ENCODE measurements at places on chromosomes 7 and 10.

- no peak for DNase-seq
Measured at GRCh38 chr7:117937753-117938483, 64.7 kb upstream of the CTTNBP2 start.

DNA sequence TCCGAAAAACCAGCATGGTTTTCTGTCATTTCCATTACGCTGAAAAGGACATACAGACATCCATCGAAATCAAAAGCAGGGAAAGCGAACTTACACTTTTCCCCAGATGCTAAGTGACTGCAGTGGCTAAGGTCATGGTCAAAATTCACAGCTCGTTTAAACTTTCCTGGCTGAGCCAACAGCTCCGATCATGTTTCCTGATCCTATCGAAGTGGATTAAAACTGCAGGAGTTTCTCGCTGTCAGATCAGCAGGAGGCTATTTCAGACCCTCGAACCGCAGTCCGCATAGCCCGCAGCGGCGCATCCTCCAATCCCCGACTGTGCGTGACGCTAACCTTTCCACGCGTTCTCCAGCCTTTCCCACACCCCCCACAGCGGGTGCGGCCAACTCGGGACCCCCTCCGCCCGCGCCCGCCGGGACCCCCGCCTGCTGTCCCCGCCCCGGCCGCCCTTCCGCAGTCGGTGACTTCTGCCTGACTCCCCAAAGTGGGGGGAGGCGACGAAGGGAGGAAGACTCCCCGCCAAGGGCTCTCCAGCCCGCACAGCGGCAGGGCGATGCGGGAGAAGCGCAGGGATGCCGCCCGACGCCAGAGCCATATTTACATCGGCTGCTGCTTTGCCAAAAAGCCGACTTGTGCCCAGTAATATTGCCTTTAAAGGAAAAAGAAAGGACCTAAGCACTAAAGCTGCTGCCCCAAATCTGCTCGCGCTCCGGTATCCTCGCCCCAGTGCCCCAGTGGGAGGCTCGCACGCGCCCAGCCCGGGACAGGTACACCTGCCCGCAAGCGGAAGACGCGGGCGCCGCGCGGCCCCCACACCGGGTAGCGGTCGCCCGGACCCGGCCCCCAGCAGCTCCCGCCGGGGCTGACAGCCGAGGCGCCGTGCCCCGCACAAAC lies 1.2 kb downstream of the PIP4K2A start:
- peak; percentile 73 for DNase-seq

GRCh38 chr10:24462889-24463552 lies 254.1 kb downstream of the KIAA1217 start:
- no peak for DNase-seq

DNA sequence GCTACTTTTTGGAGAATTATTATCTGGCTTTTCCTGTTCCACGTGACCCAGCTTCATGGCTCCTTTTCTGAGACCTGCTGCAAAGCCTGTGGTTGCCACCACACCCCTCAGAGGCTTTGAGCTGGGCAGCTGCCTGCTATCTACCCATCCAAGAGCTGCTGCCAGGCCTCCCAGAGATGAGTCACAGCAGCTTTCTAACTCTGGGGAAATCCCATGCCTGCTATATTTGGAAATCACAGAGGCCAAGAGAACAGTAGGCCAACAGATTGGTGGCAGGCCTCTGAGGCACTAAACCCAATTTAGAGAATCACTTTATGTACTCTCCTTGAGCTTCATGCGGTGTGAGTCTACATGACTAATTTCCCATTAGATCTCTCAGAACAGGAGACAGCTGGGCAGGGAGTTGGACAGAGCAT lies 35.2 kb downstream of the SGCE start:
- no peak for DNase-seq

- no peak for DNase-seq
Measured at GRCh38 chr7:51543801-51544553, 227.4 kb upstream of the COBL start.

DNA sequence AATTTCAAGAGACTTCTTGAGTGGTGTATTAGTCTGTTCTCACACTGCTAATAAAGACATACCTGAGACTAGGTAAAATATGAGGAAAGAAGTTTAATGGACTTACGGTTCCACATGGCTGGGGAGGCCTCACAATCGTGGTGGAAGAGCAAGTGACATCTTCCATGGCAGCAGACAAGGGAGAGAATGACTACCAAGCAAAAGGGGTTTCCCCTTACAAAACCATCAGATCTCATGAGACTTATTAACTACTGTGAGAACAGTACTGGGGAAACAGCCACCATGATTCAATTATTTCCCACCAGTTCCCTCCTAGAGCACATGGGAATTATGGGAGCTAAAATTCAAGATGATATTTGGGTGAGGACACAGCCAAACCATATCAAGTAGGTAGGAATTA lies 150.5 kb downstream of the PCDH15 start:
- DNase-seq: no peak

- DNase-seq: no peak
Measured at GRCh38 chr10:31353574-31353973, 34.6 kb downstream of the ZEB1 start.

GRCh38 chr10:32141018-32141807 lies 85.0 kb upstream of the KIF5B start:
- DNase-seq: no peak

GRCh38 chr7:81871606-81872265 lies 101.9 kb upstream of the HGF start:
- no peak for DNase-seq

GRCh38 chr7:128069373-128070364 lies 38.4 kb upstream of the LRRC4 start:
- no peak for DNase-seq

DNA sequence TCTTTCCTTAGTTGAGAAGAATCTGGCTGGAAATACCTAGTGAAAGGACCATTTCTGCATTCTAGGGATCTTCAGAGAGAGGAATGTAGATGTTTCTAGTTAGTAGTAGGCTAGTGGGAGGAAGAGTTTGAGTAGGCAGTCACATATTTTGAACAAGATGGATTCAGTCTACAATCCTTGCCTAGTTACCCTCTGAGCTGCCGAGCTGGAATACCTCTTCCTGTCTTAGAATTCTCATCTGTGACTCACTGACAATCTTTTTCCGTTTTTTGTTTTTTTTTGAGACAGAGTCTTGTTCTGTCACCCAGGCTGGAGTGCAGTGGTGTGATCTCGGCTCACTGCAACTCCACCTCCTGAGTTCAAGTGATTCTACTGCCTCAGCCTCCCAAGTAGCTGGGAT lies 30.7 kb upstream of the PLPP4 start:
- DNase-seq: no peak

DNA sequence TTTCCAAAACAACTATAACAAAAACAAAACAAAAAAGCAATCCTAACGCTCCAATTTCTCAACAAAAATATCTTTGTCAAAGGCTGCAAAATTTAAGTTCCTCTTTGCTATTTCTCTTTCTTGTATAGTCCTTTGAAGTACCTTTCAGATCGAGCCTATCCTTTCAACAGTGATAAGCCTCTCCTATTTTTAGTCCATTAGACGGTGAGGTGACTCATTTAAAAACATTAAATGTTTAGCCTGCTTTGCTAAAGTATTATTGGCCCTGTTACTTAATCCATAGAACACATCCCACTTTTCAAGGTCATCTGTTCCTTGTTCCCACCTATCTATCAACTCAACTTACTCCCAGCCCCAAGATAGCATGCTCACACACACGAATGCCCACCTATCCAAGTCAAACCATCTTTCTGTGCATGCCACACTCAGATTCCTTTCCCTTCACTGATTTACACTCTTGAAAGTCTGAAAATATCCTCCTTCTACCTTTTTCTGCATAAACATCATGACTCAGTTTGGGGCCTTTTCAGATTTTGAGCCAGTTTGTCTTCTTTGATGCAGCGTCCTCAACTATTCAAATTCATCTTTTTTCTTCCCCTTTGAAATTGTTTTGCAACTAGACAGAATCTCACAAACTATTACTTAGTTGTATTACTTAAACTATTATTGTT lies 224.9 kb upstream of the TMEM229A start:
- DNase-seq: no peak

- DNase-seq: no peak
Measured at GRCh38 chr10:109996766-109997171, 11.0 kb upstream of the ADD3 start.

- DNase-seq: no peak
Measured at GRCh38 chr10:107477266-107477665, 312.8 kb upstream of the SORCS1 start.

GRCh38 chr7:90246171-90246570 lies 1.2 kb downstream of the CFAP69 start:
- no peak for DNase-seq

DNA sequence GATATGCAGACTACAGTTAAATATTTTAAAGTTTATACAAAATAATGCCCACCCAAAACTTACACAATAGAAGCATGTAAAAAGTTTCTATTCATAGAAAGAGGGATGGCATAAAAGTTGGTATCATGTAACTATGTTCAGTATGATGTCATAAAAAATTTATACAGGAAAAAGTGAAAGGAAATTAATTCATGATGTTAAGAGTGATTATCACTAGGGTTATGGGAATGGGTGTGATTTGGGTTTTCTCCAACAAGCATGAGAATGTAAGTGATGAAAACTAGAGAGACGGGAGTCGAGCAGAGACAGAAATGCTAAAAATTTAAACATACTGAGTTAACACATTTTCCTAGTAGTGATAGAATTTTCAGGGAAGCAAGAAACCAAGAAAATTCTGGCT lies 52.7 kb downstream of the GDI2 start:
- DNase-seq: peak; percentile 26

GRCh38 chr7:156173346-156173745 lies 361.1 kb upstream of the SHH start:
- no peak for DNase-seq

GRCh38 chr7:107865956-107866775 lies 24.8 kb upstream of the DLD start:
- no peak for DNase-seq

- DNase-seq: no peak
Measured at GRCh38 chr7:157710396-157710795, 373.6 kb downstream of the DNAJB6 start.

DNA sequence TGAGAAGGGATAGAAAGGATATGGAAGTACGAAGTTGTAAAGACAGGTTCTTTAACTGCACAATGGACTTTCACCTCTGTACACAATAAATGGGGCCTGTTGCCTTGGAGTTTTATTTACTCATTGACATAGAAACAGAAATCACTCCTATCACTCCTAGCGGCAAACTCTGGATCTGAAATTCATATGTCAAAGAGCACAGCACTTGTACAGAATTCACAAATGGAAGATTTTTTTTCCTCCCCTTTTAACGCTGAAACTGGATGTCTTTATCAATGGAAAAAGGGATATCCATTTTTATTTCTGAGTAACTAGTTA lies 18.2 kb downstream of the NT5C3A start:
- no peak for DNase-seq

- no peak for DNase-seq
Measured at GRCh38 chr7:64876792-64877713, 26.0 kb upstream of the ZNF273 start.

Data from hematopoietic multipotent progenitor cell treated with erythropoietin and hydrocortisone succinate and interleukin-3 and kit ligand, for 17 days (in vitro differentiated cells).